Activated naive CD4-positive, alpha-beta T cell treated with anti-CD3 and anti-CD28 coated beads, Interleukin-2, amount 10 ng/mL, durations not matched to agents 7 days and 5 days (primary cell): ENCODE measurements at places on chromosomes 13 and 19.

DNA sequence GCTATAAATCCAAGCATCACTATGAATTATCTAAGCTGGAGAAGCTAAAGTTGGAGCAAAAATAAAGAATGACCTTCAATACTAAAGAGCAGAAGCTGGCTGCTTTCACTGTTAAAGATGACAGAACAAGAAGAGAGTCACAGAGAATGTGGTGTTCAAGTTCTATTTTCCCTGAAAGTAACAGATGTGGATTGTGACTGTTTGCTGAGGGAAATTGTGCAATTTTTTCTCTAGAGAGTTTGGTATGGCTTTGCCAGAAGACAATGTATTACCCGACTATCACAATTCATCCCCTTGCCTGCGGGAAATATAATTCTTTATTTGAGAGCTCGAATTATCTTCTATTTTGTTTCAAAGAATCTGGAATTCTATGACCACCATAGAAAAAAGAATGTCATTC lies 83.1 kb downstream of the TNFSF13B start:
- no peak for DNase-seq

DNA sequence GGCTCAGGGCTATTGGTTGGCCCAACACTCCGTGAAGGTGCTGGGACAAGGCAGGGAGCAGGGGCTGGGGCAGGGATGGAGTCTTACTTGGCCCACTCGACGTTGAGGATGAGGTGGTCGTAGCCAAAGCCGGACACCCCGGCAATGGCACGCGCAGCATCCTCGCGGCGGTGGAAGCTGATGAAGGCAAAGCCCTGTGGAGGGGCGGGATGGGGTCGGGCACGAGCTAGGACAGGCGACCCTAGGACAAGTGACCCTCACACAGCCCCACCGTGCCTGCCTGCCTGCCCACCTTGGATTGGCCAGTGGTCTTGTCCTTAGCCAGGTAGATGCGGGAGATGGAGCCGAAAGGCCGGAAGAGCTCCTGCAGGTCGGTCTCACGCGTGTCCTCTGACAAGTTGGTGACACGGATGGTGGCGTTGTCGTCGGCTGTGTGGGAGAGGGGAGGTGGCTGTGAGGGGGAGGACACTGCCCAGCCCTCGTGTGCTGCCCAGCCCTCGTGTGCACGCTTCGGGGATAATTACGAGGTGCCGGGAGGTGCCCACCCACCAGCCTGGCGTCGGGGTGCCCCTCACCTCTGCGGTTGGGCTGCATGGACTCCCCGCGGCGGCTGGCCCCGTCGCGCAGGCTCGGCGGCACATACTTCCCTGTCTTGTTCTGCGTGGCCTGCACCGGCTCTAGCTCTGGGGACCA lies 4.0 kb downstream of the P2RY11 start:
- no peak for DNase-seq

DNA sequence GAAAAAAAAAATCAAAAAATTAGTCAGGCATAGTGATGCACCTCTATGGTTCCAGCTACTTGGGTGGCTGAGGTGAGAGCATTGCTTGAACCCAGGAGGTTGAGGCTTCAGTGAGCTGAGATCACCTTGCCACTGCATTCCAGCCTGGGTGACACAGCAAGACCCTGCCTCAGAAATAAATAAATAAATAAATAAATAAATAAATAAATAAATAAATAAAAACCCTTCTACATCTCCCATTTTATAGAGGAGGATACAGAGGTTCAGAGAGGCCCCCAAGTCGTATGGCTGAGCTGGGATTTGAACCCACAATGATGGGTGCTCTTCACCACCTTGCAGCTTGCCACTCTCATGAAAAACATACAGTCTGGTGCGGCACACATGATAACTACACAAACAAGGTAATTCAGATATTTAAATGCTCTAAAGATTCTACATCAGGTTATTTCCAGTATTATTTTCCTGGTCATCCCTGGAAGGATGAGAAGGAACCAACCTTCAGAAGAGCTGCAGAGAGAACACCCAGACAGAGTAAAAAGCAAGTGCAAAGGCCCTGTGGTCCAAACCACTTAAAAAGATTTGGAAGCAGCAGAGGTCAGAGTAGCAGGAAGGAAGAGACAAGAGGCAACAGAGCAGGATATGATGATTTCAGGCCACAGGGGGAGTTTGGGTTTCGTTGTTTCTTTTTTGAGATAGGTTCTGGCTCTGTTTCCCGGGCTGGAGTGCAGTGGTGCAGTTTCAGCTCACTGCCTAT lies 29.2 kb upstream of the OR1M1 start:
- DNase-seq = no peak

DNA sequence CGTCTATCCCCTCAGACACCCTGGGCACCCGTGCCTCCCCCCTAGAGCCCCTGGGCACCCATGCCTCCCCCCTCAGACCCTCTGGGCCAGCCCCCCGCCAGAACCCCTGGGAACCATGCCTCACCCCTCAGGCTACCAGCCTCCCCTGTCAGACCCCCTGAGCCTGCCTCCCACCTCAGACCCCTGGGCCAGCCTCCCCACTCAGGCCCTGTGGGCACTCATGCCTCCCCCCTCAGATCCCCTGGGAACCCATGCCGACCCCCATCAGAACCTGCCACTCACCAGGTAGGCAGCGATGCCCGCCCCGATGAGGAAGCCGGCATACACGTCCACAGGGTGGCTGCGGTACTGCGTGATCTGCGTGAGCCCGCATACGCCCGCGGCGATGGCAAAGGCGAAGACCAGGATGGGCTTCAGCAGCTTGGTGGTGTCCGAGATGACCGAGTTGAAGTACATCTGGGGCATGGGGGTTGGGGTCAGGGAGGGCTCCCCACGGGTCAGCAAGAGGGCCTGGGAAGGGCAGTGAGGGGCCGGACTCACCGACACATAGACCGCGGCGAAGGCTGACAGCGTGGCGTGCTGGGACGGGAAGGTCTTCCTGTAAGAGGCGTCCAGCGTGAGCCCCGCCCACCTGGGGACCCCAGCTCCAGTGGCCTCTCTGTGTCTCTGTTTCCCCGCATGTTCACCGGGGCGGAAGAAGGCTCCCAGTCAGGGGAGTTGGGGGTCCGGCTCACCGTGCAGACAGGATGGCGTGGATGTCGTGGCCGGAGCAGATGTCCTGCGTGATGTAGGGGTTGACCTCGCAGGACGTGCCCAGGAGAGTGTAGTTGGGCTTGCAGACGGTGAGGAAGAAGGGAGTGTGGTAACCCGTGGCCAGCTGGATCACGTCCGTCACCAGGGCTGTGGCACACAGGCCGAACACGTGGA lies 7.3 kb downstream of the PLPPR3 start:
- no peak for DNase-seq

- no peak for DNase-seq
Observed at GRCh38 chr13:113787694-113788093, 28.7 kb downstream of the TMEM255B start.

DNA sequence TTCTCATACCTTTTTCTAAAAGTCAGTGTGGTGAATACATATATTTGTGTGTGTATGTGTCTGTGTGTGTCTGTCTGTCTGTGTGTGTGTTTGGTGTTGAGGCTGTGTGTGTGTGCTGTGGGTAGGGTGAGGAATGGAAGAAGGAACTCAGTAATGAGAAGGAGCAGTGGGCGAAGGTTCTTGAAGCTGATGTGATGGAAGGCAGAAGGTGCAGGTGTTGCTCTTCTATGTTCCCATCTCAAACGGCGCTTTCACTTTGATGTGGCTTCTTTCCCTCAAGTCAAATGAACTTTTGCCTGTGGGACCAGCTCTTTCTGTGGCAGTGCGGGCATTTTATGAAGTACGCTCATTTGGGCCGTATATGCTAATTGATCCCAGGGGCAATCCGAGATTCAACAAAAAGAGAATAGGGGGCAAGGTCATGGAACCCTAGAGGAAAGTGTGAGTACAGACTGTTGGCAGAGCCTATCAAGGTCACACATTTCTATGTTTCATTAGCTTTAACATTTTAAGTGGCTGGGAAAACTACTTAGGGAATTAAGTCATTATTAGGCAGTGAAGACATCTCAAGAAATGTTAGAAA lies 15.2 kb downstream of the BIVM start:
- DNase-seq = no peak

DNA sequence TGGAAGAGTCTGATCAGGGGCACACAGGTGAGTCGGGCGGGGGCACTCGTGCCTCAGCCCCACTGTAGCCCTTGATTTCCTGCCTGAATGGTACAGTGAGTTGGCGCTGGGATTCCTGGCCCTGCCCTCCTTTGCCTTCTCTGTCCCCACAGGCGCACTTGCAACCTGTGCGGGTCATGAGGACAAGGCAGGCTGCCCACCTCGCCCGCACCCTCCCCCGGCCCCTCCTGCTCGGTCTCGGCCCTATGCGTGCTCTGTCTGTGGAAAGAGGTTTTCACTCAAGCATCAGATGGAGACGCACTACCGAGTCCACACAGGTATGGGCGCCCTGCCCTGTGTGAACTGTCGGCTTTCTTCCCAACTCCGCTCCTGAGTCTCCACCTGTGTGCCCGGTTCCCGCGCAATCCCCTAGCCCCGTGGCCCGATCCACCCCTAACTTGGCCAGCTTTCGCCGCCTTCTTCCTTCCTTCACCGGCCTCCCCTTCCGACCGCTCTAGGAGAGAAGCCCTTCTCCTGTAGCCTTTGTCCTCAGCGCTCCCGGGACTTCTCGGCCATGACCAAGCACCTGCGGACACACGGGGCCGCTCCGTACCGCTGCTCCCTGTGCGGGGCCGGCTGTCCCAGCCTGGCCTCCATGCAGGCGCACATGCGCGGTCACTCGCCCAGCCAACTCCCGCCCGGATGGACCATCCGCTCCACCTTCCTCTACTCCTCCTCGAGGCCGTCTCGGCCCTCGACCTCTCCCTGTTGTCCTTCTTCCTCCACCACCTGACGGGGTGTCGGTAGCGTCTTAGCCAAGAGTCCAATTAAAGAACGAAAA lies 1.6 kb upstream of the KMT2B start:
- peak; percentile 46 for DNase-seq

DNA sequence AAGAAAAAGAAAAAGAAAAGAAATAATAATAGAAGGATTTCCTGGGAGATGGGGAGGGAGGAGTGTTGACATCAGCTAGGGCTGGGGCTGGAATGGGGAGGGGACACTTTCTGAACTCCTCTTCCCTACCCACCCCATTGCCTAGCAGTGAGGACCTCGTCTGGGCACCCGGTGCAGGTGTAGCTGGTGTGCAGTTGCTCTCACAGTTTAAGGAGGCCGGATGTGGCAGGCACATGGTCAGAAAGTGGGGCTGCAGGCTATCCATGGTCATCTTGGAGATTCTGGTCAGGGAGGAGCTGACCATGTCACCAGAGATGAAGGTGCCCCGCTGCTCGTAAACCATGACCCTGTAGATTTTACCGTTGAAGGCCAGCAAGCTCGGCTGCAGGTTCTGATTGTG lies 8.5 kb upstream of the TUBB4A start:
- no peak for DNase-seq

GRCh38 chr19:49557641-49558325 lies 22.6 kb downstream of the NOSIP start:
- DNase-seq = peak; percentile 44

DNA sequence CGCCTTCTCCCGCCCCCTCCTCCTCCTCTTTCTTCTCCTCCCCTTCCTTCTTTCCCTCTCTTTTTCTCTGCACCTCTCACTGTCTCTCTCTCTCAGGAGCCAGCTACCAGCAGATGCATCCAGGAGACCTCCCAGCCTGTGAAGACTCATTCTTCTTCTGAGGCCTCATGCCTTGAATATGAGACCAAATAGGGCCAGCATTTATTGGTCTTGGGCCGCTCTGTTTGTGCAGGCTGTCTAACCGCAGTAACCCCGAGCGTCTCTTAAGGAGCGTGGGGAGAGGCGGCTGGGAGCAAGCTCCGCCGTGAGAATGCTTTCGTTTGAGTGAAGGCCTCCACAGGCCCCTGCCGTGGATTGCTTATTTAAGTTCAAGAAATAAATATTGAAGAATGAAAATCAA lies 167.0 kb downstream of the NUFIP1 start:
- no peak for DNase-seq

GRCh38 chr13:98843482-98843877 lies 91.0 kb upstream of the SLC15A1 start:
- DNase-seq = no peak

DNA sequence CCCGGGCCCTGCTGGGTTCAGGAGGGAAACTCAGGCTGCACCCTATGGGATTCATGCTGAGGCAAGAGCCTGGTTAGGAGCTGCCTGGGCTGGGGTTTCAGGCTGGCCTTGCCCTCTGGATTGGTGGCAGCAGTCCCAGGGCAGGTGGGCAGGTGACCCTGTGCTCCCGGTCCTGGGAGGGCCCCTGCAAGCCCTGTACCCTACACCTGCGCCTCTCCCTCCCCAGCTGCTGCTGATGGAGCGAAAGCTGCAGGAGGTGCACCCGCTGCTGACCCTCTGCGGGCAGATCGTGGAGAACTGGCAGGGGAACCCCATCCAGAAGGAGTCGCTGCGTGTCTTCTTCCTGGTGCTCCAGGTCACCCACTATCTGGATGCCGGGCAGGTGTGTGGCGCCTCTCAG lies 20.4 kb downstream of the MAU2 start:
- no peak for DNase-seq

DNA sequence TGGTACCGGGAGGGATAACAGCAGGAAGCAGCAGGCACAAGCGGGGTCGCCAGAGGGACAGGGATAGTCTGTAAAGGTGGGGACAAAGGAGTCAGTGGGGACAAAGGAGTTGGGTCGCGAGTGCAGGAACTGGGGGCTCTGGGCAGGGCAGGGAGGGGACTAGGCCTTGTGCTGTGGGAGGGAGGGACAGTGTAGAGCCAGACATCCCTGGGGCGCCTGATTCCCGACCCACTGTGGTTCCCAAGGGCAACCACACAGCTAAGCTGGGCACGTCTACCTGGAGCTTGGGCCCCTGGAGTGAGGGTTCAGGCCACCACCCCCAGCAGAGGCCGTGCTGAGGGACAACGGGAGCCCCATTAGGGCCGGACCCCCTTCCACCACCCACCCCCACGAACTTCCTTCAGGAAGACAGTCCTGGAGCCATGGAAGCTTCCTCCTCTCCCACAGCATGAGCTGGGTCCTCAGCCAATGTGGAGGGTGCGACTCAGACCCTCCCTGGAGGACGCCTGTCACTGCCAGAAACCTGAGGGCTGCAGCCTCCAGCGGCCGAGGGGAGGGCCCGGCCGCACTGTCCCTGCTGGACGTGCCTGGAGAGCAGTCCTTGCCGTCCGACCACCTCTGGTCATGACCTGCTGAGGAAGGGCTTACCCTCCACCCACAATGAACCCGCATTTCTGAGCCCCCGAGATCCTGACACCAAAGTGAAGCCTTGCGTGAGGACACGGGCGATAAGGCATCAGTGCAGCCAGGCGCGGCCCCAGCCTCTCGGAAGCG lies 77.9 kb downstream of the SPACA7 start:
- DNase-seq = no peak
